RCC 7860 (cell line): ENCODE measurements at places on chromosomes 12 and 14.
A peak's percentile ranks its signal among the peaks of the same experiment; 100 is the strongest.

DNA sequence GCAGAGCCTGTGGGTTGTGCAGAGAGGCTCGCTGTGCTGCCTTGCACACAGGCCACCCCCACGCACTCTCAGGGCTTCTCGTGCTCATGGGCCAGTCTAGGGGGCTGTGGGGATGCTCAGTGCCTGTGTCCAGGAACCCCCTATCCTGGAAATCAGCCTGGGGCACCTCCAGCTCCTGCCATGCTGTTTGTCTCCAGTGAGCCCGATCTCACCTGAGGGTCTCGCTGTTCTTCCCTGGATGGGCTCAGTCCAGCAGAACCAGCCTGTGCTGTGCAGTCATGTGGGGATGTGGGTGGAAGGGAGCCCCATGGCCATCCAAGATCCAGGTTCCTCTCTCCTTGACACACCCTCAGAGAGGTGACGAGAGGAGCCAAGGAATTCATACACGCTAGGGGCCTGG lies 26.7 kb downstream of the SERPINA1 start:
- no peak for DNase-seq

GRCh38 chr12:107448198-107448597 lies 237.4 kb upstream of the PWP1 start:
- no peak for DNase-seq

- no peak for DNase-seq
Measured at GRCh38 chr12:116183741-116184141, 93.8 kb downstream of the MED13L start.

- DNase-seq = no peak
Measured at GRCh38 chr12:122082621-122083356, 4.2 kb downstream of the MLXIP start.

GRCh38 chr14:81449114-81449513 lies 49.0 kb upstream of the STON2 start:
- DNase-seq = no peak

- no peak for DNase-seq
Measured at GRCh38 chr14:23066368-23066767, 9.0 kb upstream of the CDH24 start.

- no peak for DNase-seq
Measured at GRCh38 chr14:68482772-68483395, 310.0 kb downstream of the ZFP36L1 start.

- no peak for DNase-seq
Measured at GRCh38 chr12:77477907-77478533, 352.7 kb upstream of the NAV3 start.

- no peak for DNase-seq
Measured at GRCh38 chr12:56474389-56474788, 6.0 kb downstream of the SPRYD4 start.

GRCh38 chr12:94305130-94305957 lies 154.3 kb downstream of the CEP83 start:
- no peak for DNase-seq

DNA sequence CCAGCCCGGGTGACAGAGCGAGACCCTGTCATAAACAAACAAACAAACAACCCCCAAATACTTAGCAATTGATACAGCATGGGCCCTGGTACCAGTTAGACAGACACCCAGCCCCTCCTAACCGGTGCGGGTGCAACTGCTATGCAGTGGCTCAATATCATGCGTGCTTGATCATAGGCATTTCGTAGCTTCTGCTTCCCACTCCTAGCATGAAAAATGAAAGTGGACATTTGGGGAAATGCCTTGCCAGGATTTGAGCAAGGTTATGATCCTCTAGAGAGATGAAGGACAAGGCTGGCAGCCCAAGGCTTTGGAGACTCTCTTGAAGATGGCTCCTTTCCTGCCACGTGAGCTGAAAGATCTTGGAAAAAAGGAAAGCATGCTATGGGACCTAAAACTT lies 13.7 kb downstream of the FGF6 start:
- DNase-seq = no peak

DNA sequence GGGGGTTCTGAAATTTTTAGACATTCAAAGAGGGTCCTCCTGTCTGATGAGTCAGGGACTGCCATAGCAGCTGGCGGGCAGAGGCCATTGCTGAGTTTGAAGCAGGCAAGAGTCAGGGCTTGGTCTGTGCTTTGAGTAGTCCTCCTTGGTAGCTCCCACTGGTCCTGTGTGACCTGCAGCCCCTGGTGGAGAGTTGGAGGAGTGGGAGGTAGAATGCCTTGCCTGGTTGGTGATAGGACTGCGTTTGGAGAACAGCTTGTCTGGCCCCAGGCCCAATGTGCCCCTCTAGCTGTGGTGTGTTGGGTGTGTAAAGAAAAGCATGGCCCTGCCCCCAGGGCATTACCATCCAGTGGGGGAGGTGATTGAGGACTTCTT lies 116.7 kb downstream of the BEGAIN start:
- no peak for DNase-seq

DNA sequence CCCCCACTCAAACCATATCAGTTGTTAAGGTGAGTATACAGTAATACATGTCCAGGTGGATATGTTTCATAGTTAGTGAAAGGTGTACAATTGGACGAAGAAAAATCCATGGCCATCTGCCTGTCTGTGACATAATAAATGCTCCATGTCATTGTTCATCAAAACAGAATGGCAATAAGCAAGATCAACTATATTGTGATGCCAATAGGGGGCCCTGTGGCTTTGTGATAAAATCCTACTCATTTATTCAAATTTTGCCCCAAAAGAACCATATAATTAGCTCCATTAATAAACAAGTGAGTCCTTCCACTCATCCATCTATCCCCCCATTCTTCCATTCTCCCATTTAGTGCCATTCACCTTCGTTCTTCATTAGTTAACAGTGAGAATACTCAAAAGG lies 102.0 kb downstream of the MGST1 start:
- no peak for DNase-seq

GRCh38 chr12:102769323-102769916 lies 147.6 kb downstream of the PAH start:
- DNase-seq = peak; percentile 31

- DNase-seq = no peak
Measured at GRCh38 chr14:56299306-56299984, 181.2 kb downstream of the PELI2 start.

DNA sequence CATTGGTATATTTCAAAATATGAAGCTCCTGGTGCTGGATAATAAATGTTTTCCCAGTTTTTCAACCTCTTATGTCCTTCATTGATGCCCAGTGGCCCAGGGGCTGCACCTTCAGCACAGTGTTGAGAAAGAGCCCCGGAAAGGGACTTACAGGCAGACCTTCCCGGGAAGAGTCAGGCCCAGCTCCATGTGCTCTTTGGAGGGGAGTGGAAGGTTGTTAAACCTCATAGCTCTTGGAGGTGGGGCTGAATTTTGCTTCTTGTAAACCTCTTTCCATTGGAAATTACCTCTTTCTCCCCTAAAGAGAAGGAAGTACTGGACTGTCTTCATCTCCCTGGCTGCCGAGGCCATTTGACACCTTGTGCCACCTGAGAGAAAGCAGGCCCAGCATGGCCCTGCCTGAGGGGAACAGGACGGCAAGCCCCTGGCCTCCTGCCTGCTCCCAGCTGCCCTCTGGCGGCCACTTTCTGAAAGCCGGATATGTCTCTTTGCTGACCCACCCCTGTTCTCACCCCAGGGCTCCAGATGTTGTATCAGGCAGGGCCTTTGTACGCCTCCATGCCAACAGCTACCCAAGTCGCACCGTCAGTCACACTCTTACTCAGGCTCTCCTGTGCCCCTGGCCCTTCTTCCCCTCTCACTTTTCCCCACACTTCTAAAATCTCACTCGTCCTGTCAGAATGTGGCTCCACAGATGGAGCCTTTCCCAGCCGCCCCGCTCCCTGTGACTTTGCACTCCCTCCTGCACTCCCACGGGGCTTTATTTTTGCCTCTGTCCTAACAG lies 43.0 kb downstream of the EVL start:
- peak; percentile 11 for DNase-seq

GRCh38 chr12:126772171-126772864 lies 1494.7 kb upstream of the TMEM132C start:
- DNase-seq = peak; percentile 99

DNA sequence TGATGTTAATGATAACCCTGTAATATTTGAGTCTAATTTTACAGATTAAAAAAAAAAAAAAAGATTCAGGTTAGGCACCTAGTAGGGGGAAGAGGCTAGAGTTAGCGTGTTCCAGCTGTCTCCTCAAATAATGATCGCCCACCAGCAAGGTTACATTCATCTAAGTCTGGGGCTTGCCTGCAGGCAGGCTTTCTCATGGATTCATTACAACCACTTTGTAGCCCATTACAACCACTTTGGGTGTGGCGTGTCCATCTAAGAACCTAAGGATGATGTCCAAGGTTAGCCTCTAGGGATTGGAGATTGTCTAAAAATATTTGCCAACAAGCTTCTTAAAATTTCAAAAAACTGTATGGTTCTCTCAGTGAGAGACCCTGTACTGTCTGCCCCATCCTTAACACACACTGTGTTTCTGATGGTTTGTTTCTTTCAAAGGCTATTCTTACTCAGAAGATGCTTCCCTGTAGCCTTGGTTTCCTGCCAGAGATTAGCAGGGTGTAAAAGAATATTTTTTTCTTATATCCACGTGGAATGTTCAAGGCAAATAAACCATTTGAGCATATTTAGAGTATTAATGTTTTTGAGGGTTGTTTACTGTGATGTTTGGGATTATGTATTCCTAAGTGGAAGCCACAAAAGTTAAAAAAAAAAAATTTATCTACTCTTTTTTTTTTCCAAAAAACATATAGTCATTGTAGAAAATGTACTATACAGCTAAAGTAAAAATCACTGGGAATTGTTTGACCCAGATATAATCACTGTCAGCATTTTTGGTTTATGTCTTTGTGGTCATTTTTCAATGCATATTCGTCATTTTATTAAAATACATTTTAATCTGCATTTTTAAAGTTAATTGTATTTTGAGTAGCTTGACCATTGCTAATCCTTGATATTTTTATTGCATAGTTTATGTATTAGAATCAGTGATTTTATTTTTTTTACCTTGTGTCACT lies 1.7 kb downstream of the DYNC1H1 start:
- DNase-seq = no peak

GRCh38 chr14:85531141-85531586 lies 1.2 kb downstream of the FLRT2 start:
- DNase-seq = no peak

GRCh38 chr14:57199921-57200320 lies 68.8 kb downstream of the EXOC5 start:
- DNase-seq = no peak

GRCh38 chr12:9064815-9065606 lies 50.7 kb downstream of the A2M start:
- no peak for DNase-seq

- DNase-seq = no peak
Measured at GRCh38 chr14:99323603-99324185, 51.7 kb upstream of the BCL11B start.

DNA sequence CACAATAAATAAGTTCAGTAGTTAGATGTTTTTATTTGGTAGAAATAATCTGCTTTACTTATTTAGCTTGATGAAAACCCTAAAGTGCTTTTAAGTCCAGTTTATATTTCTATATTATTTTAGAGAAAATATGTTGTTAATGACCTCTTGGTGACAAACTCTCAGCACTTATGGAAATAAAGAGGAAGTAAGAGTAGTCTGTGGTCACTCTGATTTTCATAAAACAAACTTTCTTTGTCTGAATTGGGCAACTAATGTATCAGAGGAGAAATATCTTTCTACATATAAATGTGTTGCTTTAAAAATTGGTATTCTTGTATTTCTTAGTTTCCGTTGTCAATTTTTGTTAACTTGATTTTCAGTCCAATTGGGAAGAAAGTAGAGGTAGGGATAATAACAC lies 878.9 kb upstream of the SEL1L start:
- no peak for DNase-seq

DNA sequence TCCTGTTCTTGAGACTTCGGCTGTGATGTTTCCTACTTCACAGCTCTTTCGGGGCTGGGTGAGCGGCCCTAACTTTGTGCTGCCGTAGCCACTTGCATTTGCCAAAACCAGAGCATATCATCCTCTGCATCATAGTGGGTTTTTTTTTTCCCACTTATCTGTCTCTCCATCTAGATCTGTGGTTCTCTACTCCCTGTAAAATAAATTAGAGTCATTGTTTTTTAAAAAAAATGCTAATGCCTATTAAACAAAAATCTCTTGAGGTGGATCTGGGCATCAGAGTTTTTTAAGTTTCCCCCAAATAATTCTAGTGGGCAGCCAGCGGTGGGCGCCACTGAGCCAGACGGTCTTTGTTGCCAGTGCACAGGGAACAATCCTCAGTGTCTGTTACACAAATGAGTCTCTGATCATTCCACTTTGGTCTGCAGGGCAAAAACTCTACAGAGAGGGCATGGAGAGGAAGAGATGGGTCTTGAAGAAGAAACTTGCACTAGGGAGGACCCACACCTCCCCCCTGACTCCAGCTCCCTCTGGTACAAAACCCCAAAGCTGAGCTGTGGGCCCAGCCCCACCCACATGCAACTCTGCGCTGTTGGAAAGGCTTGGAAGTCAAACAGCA lies 62.4 kb upstream of the BCL2L14 start:
- DNase-seq = no peak

- no peak for DNase-seq
Measured at GRCh38 chr12:105761075-105761474, 377.7 kb downstream of the NUAK1 start.

- no peak for DNase-seq
Measured at GRCh38 chr14:51138404-51139103, 43.6 kb upstream of the TRIM9 start.

DNA sequence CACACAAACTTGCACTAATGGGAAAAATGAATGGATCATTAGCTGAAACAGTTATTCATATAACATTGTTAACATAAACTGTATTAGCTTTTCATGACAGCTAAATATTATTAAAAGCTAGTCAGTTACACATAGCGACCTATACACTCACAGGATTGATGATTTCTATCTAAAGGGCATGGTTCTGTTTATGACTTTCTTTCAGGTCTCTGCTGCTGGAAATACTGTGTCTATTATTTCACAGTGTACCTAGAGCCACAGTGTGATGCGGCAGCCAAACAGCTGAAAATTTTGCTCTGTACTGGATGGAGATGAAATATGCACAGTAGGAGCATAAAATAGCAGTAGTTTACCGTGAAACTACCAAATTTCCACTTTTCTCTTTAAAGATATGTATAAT lies 341.1 kb downstream of the FSCB start:
- no peak for DNase-seq

DNA sequence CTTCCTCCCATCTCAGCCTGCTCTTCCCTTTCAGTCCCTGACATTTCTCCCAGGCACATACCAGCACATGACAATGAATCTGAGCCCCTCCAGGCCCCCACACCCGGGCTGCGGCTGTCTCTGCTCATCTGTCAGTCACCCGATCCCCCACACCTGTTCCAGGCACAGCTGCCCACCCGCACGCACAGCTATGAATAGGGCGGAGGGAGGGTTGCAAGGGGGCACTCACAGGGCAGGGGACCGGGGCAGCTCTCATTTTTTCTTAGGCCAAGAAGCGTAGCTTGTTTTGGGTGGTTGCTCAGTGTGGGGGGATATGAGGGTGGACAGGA lies 43.7 kb upstream of the TSPAN9 start:
- no peak for DNase-seq
